Activated T-cell treated with anti-CD3 and anti-CD28 coated beads, Interleukin-2, amount 50 U/mL, for 72 hours (primary cell): ENCODE measurements at places on chromosomes 5 and 9.

GRCh38 chr9:14245901-14246525, 67.9 kb downstream of the NFIB start:
- DNase-seq, result no peak

DNA sequence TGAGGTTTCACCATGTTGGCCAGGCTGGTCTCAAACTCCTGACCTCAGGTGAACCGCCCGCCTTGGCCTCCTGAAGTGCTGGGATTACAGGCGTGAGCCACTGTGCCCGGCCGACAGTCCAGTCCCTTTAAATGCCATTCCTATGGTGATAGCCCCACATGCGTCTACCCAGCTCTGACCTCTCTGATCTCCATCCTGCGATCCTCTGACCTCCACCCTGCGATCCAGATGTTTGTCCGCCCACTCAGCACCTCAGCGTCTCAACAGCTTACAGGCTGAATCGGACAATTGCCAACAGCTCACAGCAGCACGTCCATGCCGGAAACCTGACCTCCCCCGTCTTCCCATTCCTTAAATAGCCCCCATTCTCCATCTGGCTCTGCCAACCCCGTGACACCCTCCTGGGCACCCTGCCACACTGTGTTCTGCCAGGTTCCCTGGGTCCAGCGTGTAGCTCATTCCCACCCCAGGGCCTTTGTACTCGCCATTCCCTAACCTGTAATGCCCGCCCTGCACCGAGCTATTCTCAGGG, 44.0 kb upstream of the RNU6ATAC start:
- DNase-seq, result no peak

DNA sequence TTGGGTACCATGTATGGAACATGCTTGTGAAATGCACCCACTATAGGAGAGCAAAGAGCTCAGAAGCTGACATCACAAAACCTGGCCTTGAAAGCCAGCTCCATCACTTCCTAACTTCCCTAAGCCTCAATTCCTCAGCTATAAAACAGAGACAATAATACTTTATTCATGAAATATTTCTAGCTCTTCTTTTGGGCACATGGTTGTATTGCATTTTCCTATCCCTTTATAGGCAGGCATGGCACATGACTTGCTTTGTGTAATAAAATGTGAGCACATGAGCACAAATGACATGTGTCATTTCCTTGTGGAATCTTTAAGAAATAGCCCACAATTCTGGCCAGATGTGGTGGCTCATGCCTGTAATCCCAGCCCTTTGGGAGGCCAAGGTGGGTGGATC, 18.5 kb downstream of the ZNF366 start:
- no peak for DNase-seq

GRCh38 chr9:122332083-122332482, 38.7 kb upstream of the PTGS1 start:
- DNase-seq, result no peak

DNA sequence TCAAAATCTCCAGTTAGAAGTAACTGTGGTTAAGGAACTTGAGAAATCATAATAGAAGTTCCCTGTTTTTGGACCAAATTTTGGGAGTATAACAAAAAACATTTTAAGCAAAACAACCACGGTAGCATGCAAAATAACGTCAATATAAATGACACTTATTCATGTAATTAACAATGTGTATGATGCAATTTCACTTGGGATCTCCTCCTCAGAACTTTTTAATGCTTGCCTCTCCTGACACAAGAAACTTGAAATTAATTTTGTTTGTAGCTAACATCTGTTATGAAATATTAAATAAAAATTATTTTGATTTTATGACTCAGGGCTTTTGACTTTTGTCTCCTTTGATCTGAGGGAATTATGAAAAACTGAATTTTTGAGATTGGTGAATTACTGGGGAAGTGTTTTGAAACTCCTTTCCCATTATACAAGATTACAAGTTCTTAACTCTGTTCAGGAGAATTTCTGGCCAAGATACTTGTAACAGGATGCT, 149.7 kb downstream of the ATP10B start:
- no peak for DNase-seq

GRCh38 chr5:57711471-57711870, 228.9 kb upstream of the ACTBL2 start:
- no peak for DNase-seq

DNA sequence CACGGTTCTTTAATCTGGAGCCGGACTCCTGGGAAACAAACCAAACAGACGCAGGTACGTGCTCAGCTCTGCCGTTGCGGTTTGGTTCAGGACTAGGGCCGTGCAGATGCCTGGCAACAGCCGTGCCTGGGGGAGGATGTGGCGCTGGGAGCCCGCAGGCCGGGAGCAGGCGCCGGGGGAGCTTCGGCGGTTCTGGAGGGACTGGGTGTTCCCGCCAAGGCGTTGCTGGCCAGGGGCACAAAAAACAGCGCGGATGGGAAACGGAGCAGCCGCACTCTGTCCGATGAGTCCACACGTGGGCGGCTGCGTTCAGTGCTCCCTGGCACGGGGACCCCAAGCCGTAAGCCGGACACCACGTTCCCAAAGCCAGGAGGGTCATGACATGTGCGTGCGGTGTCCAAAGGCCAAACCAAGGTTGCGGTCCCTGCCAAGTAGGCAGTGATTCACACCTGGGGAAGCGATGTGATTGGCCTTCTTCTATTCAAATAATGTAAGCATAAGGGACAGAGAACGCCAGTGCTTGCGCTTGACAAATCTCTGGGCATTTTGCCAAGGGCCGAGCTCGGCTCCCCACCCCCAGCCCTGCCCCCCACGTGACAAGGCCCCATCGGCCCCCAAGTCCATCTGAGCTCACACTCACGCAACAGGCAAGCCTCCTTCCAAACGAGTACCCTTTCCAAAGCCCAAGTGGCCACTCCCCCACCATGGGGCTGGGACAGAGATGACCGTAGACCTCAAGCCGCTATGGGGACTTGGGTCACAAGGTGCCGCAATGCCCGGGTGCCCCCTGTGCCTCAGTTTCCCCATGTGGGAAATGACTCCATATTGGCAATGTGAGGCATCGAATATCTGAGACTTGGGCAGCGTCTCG, 49.7 kb upstream of the NKD2 start:
- DNase-seq, result no peak

DNA sequence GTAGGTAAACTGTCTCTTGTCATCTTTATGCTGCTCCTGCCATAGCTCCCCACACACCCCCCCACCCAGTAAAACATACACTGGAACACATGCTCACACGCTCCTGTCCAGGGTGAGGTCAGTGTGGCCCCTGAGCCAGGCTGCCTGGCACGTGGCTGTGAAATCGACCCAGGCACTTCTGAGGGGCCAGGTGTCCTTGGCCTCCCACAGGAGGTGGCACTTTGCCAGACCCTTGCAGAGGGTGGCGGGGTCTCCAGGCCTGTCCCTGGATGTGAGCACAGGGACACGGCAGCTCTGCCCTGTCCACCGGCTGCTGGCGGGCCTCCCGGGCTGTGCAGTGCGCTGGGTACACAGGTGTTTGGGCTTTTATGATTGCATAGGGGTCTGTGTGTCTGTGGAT, 10.0 kb upstream of the CRB2 start:
- DNase-seq, result no peak

DNA sequence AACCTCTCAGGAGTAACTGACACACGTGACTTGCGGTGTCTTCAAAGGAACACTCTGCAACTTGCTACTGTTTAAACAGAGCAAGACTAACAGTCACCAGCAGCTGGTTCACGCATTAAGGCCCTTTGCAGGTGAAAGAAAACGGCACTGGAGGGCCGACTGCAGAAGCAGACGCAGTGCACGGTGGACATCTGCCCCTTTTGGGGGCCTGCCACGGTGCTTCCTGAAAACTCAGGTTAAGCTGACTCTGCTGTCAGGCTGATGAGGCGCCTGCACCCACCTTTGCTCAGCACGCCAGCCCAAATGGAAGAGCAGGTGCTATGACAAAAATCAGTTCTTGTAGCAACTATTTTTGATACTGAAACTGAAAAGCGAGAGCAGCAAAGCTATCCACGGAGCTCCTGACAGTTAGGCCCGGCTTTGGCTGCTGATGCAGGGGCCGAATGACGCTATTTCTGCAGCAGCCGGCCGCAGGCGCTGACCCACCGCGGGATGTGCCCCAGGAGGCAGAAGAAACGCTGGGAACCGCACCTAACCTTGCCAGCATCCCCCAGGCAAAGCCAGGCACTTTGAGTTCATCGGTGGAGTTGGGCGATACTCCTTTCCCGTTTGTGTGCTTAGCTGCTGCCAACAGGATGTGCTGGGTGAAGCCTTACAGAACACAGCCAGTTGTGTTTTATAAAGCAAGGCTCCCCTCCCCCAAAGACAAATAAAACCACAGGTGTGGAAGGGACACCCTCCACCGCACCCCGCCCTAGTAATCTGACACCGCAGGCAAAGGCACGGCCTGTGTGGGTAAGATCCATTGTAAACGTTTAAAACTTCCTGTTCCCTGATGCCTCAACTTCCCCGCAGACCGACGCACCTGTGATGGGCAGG, 21.1 kb upstream of the TERT start:
- peak; percentile 52 for DNase-seq

- DNase-seq, result no peak
Measured at GRCh38 chr5:6456766-6457370, 8.2 kb downstream of the UBE2QL1 start.

DNA sequence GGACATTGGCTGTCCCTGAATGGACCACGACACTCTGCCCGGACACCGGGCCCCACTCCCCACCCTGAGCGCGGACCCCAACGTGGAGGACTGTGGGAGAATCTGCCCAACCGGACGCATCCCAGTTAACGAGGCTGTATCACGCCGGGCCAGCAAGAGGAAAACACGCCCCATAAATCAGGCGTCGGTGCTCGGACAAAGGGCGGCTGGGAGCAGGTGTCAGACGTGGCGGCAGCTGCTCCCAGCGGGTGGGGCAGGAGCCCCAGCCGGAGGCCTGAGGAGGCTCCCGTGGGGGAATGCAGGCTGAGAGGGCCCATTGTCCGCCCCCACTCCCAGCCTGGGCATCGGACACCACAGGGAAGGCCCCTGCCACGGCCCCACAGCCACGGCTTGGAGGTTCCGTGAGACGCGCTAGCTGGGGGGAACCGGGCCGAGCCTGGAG, 19.2 kb downstream of the NOTCH1 start:
- no peak for DNase-seq

DNA sequence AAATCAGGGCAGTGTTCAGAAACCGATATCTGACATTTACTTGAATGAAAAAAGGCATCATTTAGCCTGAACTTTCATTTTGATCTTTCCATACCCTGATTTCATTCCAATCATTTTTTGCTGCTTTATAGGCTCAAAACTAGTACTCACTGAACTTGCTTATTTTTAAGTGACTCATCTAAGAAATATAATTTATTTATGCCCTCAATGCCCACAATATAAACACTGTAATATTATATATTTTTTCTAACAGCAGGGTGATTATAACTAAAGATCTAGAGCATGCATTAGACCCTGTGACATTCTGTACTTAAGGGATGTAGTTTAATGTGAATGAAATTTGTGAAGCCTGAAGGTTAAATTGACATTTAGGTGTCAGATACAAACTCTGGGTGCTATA, 446.1 kb upstream of the CDH10 start:
- no peak for DNase-seq
